ENCODE measurements at places on chromosomes 7 and 10.
A peak's percentile ranks its signal among the peaks of the same experiment; 100 is the strongest.

DNA sequence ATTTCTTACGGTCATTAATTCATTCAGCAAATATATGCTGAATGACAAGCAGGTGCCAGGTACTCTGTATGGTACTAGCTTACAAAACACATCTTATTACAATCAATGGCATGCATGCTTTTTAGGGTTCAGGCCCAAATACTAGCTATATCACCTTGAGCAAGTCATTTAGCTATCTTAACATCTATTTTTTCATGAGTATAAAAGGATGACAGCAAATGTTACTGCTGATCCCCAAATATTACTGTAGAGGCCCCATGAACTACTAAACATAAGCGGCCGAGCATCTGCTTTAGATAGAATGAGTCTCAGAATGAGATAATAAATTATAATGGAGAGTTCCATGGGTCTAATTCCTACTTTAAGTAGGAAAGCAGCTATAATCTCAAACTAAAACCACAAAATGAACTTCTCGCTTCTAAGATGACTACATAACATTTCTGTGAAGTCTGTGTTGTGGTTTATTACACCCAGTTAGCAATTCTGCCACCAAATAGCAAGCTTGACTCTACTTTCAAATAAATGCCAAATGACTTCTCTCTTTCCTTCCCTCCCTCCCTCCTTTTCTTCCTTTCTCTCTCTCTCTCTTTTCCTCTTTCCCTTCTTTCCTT lies 113.7 kb upstream of the LRRN3 start:
- DNase-seq, result no peak

DNA sequence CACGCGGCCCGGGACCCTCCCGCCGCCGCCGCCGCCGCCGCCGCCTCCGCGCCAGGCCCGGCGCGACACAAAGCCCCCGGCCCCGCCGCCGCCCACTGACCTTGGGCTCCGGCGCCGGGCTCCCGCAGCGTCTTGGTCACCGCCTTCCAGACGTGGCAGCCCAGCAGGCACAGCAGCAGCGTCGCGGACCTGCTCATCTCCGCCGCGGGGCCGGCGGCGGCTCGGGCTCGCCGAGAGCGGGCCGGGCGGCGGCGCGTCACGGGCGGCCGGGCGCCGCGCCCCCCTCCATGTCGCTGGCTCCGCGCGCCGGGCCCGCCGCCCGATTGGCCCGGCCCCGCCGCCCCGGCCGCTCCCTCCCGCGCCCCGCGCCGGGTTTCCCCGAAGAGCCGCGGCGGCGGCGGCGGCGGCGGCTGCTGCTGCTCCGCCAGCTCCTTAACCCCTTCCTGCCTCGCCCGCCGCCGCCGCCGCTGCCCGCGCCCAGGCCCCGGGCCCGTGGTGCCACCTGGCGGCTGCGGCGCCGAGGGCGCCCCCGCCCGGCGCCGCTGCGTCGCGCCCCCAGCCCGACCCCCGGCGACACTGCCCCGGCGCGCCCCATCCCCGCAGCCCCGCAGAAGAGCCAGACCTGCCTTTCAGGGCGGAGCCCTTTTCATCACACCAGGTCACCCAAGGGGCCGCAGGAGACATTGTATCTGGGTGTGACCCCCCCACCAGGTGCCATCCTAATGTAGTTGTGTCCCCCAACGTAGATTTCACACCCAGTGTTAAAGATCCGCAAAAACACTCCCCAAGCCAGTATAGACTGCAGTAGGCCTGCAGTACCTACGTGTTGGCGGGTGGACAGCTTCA lies at the start of gene FAM171A1:
Gene FAM171A1 (minus strand): TSS at position 434 of the 846 bp plus-strand sequence. CDS start 237 bp downstream, at position 197.
- DNase-seq, result peak; percentile 32

GRCh38 chr10:71638064-71638821 lies 81.3 kb downstream of the C10orf105 start:
- DNase-seq, result no peak

GRCh38 chr10:527416-527815 lies 162.1 kb downstream of the DIP2C start:
- no peak for DNase-seq

DNA sequence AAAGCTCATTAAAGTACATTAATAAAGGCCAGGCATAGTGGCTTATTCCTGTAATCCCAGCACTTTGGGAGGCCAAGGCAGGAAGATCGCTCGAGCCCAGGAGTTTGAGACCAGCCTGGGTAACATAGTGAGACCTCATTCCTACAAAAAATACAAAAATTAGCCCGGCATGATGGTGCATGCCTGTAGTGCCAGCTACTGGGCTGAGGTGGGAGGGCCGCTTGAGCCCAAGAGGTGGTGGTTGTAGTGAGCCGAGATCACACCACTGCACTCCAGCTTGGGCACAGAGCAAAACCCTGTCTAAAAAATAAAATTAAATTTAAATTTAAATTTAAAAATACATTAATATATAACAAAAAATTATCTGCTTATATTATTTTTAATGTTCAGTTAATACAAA lies 7.1 kb upstream of the TAS2R39 start:
- DNase-seq, result no peak

DNA sequence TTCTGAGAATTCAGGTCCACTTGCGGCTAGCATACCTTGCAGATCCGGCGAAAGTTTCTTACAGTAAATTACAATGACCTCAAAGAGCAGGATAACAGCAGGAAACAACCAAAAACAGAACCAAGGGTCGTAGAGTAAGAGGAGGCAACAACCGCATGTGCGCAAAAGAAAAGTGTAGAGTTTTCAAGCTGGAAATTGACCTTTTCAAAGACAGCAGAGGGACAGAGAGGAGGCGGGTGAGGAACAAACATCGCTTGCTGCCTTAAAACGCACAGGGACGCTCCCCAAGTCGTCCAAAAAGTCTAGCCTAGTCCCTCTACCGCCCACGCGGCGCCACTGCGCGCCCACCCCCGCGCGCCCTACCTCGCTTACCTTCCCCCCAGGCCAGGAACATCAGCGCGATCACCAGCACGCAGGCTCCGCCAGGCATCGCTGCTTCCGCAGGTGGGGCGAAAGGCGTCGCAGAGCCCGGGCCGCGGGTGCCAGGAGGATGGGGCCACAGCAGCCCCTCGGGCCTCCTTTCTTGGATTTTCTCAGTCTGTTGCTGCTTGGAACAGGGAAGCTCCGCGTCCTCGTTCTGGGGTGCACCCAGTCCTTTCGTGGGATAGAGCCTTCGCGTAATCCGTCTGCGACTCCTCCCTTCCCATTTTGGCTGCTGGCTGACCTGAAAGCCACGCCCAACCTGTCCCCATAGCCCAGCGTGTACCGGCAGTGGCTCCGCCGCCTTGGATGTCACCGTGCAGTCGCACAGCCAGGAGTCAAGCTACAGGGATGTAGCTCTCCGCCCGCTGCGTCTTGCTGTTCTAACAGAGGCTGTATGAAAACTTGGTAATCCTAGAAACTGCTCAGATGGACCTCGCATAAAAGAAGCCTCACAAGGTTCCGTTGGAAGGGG lies at the start of gene VWDE:
Gene VWDE (minus strand): TSS at position 579 of the 895 bp plus-strand sequence. CDS start 149 bp downstream, at position 430.
- DNase-seq, result peak; percentile 17

DNA sequence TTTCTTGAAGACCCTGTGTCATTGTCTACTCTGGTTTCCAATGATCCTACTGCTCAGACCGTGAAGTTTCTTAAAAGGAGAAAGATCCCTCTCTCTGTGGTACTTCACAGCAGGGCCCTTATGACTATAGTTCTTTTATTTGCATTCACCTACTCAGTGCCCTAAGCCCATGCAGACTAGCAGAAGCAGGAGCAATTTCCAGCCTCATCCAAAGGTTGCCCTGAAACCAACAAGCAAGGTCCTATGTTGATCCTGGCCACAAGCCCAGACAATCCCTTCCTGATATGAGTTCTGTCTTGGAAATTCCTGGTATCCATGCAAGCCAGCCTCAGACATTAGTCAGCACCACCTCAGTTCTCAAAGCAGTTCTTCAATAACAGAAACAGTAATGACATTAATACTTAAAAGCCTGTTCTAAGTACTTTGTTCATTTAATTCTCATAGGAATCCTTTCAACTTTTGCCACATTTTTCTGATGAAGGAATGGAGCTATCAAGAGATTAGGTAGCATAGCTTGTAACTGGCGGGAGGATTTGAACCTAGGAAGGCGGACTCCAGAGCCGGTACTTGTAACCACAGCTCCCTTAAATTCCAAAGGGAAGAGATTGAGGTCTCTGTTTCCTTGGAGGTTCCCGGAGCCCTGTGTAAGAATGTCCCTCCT lies 58.1 kb upstream of the ST8SIA6 start:
- no peak for DNase-seq

DNA sequence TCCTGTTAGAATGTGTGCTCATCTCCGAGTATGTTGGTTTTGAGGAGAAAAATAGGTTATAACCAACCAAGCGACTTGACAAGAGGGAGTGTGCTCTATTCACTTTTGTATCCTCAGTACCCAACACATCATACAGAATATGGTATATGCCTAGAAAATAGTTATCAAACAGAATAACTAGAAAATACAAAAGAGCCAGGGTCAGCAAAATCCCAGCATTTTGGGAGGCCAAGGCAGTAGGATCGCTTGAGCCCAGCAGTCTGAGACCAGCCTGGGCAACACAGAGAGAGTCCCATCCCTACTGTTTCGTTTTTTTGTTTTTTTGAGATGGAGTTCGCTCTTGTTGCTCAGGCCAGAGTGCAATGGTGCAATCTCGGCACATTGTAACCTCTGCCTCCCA lies 257.9 kb downstream of the PARD3 start:
- no peak for DNase-seq

- DNase-seq, result no peak
Observed at GRCh38 chr10:78964274-78964951, 104.4 kb upstream of the ZMIZ1 start.

DNA sequence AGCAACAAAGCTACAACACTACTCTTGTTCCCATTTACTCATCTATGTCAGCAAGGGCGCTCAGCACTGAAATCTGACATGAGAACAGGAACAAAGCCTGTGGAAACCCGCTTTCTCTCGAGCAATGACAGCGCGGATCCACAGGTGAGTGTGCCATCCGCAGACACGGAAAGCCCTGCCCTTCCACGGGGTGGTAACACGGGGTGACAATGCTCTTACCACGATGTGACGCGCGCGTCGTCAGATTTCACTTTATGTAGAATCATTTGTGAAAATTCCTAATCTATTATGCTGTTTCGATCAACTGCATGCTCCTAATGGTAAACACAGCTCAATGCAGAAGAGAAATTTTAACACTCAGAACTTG lies 34.4 kb downstream of the ZFAND2A start:
- no peak for DNase-seq

- DNase-seq, result no peak
Observed at GRCh38 chr7:2099048-2099957, 133.4 kb downstream of the MAD1L1 start.

- DNase-seq, result peak; percentile 26
Observed at GRCh38 chr7:1961701-1962276, 271.0 kb downstream of the MAD1L1 start.

DNA sequence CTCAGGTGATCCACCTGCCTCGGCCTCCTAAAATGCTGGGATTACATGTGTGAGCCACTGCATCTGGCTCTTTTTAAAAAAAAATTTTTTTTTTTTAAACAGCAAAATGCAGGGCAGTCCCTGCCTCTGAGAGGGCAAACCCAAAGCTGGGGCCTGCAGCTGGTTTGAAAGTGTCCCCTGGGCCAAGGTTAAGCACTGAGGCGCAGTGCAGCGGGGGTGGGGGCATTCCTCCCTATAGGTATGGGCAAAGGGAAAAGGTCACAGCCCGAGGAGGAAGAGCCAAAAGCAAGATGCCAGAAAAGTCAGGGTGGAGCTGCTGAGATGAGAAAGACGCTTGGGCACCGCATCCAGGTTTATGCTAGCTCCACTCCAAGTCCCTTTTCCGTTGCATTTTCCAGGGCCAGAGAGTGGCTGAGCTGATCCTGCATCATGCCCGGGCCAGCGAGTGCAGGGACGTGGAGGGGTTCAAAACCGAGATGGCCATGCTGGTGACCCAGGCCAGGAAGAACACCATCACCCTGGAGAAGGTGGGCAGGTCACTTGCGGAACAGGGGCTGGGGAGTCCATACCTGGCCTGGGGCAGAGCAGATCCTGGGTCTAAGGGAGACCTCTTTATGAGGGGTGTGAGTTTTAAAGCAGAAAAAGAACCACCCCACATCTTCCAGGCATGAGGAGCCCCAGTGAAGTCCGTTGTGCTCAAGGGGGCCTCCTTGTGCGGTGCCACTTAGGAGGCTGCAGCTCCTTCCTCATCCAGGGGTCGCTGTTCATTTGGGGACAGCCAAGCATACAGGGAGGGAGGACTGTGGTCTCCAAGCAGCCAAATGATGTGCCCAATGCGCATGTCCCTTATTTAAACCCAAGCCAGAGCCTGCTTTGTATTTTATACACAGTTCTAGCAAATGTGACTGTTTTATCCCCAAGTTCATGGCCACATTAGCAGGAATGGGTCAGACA lies 7.0 kb upstream of the NDUFB2 start:
- no peak for DNase-seq

DNA sequence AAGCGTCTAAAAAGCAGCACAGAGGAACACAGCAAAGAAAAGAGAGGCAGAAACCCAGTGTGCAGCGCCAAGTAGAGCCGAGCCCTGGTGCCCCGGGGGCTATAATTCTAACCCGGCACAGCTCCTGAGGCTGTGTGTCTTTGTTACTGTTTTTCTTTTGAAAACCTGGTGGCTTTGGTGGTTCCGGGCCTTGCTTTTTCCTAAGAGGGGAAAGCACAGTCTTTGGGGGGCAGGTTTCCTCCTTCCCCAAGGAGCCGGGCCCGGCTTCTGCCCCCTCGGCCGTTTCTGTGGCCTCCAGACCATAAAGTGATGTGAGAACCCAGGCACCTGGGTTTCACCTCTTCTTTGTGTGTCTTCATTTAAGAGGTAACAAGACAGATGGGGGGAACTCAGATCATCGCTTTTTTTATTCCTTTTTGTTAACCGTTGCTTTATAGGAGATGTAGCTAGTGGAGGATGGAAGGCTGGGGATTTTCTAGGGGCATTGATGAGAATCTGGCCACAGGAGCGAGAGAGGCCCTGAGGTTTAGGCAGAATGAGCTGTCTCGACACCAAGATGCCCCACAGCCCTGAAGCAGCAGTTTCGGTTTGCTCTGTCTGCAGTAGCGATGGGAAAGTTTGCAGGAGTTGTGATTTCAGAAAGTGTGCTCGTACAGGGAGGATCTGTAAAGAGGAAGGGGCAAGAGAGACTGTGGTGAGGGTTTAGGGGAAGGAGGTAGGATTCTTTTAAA lies 367.8 kb upstream of the GALNT17 start:
- DNase-seq, result no peak

DNA sequence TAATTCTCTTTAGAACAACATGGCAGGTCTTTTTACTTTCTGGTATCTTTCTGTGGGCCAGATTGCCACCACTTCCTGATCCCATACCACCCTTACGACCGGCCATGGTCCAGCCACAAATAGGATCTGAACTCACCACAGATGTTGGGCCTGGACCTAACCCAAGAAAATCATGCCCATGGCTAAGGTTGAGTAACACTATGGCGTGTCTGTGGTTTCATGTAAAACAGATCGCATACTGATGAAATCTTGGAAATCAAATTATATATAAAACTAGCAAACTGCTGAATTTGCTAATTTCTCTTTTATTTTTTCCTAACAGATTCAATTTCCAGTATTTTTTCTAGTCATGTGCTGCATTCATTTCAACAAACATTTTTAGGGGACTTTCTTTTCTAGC lies 77.2 kb downstream of the CH25H start:
- no peak for DNase-seq
